ENCODE measurements at places on chromosomes 1 and 21. TPM values are rescaled to one million over a fixed set of nuclear protein-coding genes. Genes with fewer than 3 reads are reported as not detected.

The MMEL1 gene
- total RNA-seq: 0.58 TPM

The EDARADD gene
- 11.8 TPM for total RNA-seq

The PCAT6 gene
- total RNA-seq: 0.94 TPM

The DLGAP3 gene
- total RNA-seq: 0.66 TPM

The TMEM269 gene
- not detected for total RNA-seq

The FMO4 gene
- total RNA-seq: 0.91 TPM

The TNNI3K gene
- total RNA-seq: not detected

The IQCC gene
- total RNA-seq: 7.2 TPM

The KCNE2 gene
- total RNA-seq: not detected

The SPATA46 gene
- total RNA-seq: not detected

The DNASE2B gene
- not detected for total RNA-seq

The FAM177B gene
- not detected for total RNA-seq

GRCh38 chr1:245316784-245317183 lies 162.0 kb downstream of the KIF26B start:
- H3K27me3 ChIP-seq: no peaks in the 10 kb centered on the region
- H3K4me3 ChIP-seq: no peak overlapping the region
- no peaks in the 10 kb centered on the region for H3K36me3 ChIP-seq
- H3K4me1 ChIP-seq: no peaks in the 10 kb centered on the region

GRCh38 chr1:234627009-234627950 lies 17.3 kb upstream of the IRF2BP2 start:
- peaks cover 3% of the 10 kb centered on the region for H3K4me1 ChIP-seq
- H3K27me3 ChIP-seq: no peaks in the 10 kb centered on the region
- no peak overlapping the region for H3K27ac ChIP-seq
- no peak for DNase-seq
- no peak overlapping the region for H3K4me3 ChIP-seq
- peaks cover 3% of the 10 kb centered on the region for H3K36me3 ChIP-seq

DNA sequence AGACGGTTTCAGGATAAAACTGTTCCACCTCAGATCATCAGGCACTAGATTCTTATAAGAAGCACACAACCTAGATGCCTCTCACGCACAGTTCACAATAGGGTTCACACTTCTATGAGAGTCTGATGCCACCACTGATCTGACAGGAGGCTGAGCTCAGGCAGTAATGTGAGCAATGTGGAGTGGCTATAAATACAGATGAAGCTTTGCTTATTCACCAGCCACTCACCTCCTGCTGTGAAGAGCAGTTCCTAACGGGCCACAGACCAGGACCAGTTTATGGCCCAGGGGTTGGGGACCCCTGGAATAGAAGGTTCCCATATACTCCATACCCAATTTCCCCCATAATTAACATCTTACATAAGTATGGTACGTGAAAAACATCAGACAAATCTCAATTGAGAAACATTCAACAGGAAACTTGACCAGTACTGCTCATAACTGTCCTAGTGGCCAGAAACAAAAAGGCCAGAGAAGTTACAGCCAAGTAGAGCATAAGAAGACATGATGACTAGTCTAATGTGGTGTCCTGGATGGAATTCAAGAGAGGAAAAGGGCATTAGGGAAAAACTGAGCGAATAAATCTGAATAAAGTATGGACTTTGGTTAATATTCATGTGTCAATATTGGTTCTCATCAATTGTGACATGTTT lies 24.7 kb upstream of the IGSF5 start:
- no peak overlapping the region for H3K27ac ChIP-seq
- no peaks in the 10 kb centered on the region for H3K36me3 ChIP-seq
- peaks cover 2% of the 10 kb centered on the region for H3K27me3 ChIP-seq
- H3K4me1 ChIP-seq: no peaks in the 10 kb centered on the region
- no peak for DNase-seq
- H3K4me3 ChIP-seq: no peak overlapping the region

GRCh38 chr1:116544588-116545358 lies 26.1 kb downstream of the CD58 start:
- H3K4me1 ChIP-seq: peaks cover 81% of the 10 kb centered on the region
- peaks cover 74% of the 10 kb centered on the region for H3K36me3 ChIP-seq
- peak overlapping the region; percentile 17 for H3K4me3 ChIP-seq
- peak overlapping the region; percentile 82 for H3K27ac ChIP-seq
- no peaks in the 10 kb centered on the region for H3K27me3 ChIP-seq
- peak; percentile 62 for DNase-seq

GRCh38 chr1:39915499-39916129 lies 13.9 kb upstream of the MYCL start:
- no peak overlapping the region for H3K27ac ChIP-seq
- no peaks in the 10 kb centered on the region for H3K4me1 ChIP-seq
- H3K4me3 ChIP-seq: no peak overlapping the region
- peaks cover 15% of the 10 kb centered on the region for H3K27me3 ChIP-seq
- no peak for DNase-seq
- H3K36me3 ChIP-seq: no peaks in the 10 kb centered on the region

- peaks cover 3% of the 10 kb centered on the region for H3K36me3 ChIP-seq
- DNase-seq: no peak
- H3K27ac ChIP-seq: no peak overlapping the region
- no peaks in the 10 kb centered on the region for H3K27me3 ChIP-seq
- peaks cover 44% of the 10 kb centered on the region for H3K4me1 ChIP-seq
- no peak overlapping the region for H3K4me3 ChIP-seq
Measured at GRCh38 chr1:85151446-85151845, 49.4 kb downstream of the SYDE2 start.

GRCh38 chr1:227942716-227943261 lies 4.9 kb downstream of the WNT9A start:
- DNase-seq: peak; percentile 22
- H3K4me3 ChIP-seq: no peak overlapping the region
- H3K36me3 ChIP-seq: no peaks in the 10 kb centered on the region
- H3K27ac ChIP-seq: no peak overlapping the region

DNA sequence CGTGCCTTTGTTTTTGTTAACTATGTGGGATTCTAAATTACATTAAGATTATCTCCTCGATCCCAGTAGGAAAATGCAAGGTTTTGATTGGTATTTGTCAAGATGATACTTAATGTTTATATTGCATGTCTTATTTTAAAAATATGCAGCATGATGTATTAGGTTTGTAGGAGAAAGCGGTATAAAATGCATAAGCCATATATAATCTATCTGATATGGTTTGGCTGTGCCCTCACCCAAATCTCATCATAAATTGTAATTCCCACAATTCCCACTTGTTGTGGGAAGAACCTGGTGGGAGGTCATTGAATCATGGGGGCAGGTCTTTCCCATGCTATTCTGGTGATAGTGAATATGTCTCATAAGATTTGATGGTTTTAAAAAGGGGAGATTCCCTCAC lies 198.1 kb upstream of the NCAM2 start:
- H3K4me3 ChIP-seq: no peak overlapping the region
- no peaks in the 10 kb centered on the region for H3K4me1 ChIP-seq
- no peak for DNase-seq
- H3K36me3 ChIP-seq: no peaks in the 10 kb centered on the region
- no peak overlapping the region for H3K27ac ChIP-seq

- H3K27me3 ChIP-seq: no peaks in the 10 kb centered on the region
- no peaks in the 10 kb centered on the region for H3K36me3 ChIP-seq
- no peak overlapping the region for H3K27ac ChIP-seq
- H3K4me1 ChIP-seq: no peaks in the 10 kb centered on the region
Measured at GRCh38 chr21:45869121-45870007, 112.2 kb upstream of the COL6A1 start.

- no peaks in the 10 kb centered on the region for H3K36me3 ChIP-seq
- H3K27ac ChIP-seq: no peak overlapping the region
- H3K27me3 ChIP-seq: no peaks in the 10 kb centered on the region
Measured at GRCh38 chr21:30102871-30103270, 63.7 kb downstream of the CLDN17 start.

DNA sequence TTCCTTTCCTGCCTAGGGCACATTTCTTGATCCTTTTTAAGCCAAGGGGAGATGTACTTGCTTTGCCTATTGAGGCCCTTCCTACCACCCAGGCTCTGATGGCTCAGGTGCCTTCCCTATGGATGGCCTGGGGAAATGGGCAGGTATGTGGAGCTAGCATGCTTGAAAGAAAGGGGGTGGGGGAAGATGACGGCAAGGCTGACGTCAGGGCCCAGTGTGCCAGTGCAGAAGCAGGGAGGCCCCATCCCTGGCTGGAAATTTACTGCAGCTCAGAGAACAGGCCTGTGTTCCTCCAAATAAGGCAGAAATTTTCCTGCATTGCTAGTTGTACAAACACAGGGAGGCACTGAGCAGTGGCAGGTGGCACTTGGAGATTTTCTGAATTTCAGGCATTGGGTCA lies 453.2 kb upstream of the VAMP3 start:
- no peak overlapping the region for H3K27ac ChIP-seq
- no peaks in the 10 kb centered on the region for H3K36me3 ChIP-seq
- no peak overlapping the region for H3K4me3 ChIP-seq
- no peaks in the 10 kb centered on the region for H3K27me3 ChIP-seq
- DNase-seq: no peak

GRCh38 chr1:198367296-198367695 lies 173.2 kb downstream of the ATP6V1G3 start:
- no peak overlapping the region for H3K4me3 ChIP-seq
- no peak overlapping the region for H3K27ac ChIP-seq
- H3K36me3 ChIP-seq: peaks cover 27% of the 10 kb centered on the region
- H3K27me3 ChIP-seq: no peaks in the 10 kb centered on the region

DNA sequence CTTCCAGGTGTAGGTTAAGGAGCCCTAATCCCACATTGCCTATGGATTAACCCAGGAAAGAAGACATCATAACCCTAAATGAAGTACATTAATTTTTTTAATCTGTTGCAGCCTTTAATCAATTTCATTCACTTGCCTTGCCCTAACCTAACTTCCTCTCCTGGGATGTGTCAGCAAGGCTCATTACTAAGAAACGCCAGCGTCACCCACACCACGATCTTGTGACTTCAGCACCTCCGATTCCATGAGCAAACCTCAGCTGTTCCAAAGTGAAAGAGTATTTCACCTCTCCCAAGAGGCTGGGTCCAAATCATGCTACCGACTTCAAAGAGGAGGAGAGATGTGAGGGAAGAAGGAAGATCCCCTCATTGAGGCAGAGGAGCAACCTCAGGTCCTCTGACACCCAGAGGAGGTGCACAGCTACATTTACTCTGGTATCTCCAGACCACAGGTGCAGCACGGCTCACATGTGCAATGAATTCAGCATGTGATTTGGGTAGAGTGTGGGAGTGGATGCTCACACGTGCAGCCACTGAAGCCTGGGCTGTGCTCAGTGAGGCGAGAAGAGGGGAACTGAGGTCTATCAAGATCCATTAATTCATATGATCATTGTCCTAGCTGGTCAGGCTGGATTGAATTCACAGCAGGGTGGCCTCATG lies 134.1 kb downstream of the SLC30A10 start:
- H3K4me3 ChIP-seq: no peak overlapping the region
- no peaks in the 10 kb centered on the region for H3K36me3 ChIP-seq

DNA sequence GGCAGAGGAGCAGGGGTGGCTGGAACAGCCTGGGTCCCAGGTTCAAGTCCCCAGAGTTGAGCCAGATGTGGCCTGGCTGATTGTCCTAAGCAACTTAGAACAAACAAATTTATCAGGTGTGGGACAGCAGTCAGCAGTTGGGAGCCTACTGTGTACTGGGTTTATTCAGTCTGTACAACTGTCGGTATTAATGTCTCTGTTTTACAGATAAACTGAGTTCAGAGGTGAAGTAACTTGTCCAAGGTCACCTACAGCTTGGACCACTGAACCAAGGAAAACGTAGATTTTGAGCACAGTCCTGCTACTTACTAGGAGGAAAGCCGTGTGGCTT lies 14.6 kb upstream of the TRIM63 start:
- no peak overlapping the region for H3K27ac ChIP-seq
- no peak for DNase-seq
- H3K36me3 ChIP-seq: no peaks in the 10 kb centered on the region
- H3K4me1 ChIP-seq: no peaks in the 10 kb centered on the region

GRCh38 chr1:59393211-59394180 lies 96.6 kb downstream of the FGGY start:
- no peak overlapping the region for H3K27ac ChIP-seq
- H3K4me1 ChIP-seq: peaks cover 31% of the 10 kb centered on the region
- H3K27me3 ChIP-seq: no peaks in the 10 kb centered on the region
- no peak overlapping the region for H3K4me3 ChIP-seq
- no peak for DNase-seq

DNA sequence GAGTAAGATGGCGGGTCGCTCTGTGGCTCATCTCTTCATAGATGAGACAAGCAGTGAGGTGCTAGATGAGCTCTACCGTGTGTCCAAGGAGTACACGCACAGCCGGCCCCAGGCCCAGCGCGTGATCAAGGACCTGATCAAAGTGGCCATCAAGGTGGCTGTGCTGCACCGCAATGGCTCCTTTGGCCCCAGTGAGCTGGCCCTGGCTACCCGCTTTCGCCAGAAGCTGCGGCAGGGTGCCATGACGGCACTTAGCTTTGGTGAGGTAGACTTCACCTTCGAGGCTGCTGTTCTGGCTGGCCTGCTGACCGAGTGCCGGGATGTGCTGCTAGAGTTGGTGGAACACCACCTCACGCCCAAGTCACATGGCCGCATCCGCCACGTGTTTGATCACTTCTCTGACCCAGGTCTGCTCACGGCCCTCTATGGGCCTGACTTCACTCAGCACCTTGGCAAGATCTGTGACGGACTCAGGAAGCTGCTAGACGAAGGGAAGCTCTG lies 2.4 kb downstream of the TNFAIP8L2 start:
- H3K27me3 ChIP-seq: no peaks in the 10 kb centered on the region
- no peak for DNase-seq

DNA sequence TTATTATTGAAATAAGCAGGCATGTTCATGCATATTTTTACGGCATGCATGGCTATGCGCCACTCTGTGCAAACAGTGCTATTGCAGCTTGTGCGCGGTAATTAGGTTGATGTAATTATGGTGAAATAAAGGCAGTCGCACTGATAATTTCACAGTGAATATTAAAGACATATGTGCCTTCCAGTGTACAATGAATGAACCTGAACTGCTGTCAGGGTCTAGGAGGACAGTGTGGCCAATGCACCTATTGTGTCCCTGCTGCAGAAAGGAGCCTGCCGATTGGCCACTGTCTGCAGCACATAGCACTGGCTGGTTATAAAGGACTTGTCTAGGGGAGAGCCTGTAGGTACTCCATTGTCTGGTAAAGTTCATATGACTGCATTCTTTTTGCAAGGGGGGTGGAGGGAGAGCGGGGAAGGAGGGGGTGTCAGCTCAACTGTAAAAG lies 340.4 kb downstream of the USP25 start:
- H3K4me1 ChIP-seq: no peaks in the 10 kb centered on the region
- no peak overlapping the region for H3K27ac ChIP-seq
- no peaks in the 10 kb centered on the region for H3K36me3 ChIP-seq
- no peak overlapping the region for H3K4me3 ChIP-seq

DNA sequence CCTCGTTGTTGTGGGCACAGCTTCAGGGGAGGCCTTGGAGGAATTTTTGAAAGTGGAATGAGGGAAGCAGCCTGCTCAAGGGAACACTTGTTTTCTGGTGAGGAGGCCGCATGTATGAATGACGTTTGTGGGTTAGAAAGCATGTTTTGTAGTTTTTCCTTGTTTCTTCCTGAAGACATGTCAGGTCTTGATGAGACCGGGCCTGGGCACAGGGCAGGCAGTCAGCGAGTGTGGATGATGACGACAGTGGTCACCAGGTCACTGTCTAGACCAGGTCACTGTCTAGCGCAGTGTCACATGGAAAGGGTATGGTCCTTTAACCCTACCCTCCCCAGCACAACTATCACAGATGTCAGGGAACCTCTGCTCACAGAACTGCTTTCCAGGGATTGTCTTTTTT lies 7.3 kb downstream of the PSEN2 start:
- H3K4me3 ChIP-seq: no peak overlapping the region
- no peak overlapping the region for H3K27ac ChIP-seq
- no peaks in the 10 kb centered on the region for H3K27me3 ChIP-seq
